Stimulated activated CD4-positive, alpha-beta T cell treated with anti-CD3 and anti-CD28 coated beads, Interleukin-12 subunit alpha, Interleukin-12 subunit beta, amount 100 ng/mL, for 48 hours (primary cell): ENCODE measurements at places on chromosomes 16 and 17.

DNA sequence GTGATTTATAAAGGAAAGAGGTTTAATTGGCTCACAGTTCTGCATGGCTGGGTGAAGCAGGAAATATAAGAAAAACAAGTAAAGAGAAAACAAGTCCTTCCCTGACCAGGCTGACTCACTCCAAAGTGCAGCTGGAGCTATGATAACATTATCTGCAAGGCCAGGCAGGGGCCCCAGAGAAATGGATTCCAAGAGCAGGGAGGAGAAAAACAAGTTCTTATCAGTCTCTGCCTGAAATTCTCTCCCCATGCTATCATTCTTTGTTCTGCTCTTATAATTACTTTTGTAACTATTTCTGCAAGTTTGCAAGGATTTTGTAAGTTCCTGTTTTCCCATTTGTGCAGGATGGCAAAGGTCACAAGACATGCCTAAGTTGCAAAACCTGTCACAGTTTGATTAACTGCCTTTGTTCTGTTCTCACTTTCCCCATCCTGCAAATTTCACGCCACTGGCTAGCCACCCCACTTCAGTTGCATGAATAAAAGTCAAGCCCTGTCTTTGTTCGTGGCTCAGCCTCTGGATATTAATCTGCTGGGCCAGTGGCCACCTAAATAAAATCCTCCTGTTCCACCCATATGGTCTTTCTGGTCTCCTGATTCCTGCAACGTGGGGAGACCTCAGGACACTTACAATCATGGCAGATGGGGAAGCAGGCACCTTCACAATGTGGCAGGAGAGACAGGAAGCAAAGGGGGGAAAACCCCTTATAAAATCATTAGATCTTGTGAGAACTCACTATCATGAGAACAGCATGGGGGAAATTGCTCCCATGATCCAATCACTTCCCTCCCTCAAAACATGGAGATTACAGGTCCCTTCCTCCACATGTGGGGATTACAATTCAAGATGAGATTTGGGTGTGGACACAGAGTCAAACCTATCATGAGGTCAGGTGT is 13.1 kb downstream of the ABCA9 start:
- DNase-seq = no peak

GRCh38 chr16:74846714-74847113 is 72.1 kb upstream of the FA2H start:
- DNase-seq = no peak

GRCh38 chr16:5590416-5590815 is 492.8 kb upstream of the EEF2KMT start:
- DNase-seq = no peak

GRCh38 chr17:72609501-72609900 is 483.0 kb downstream of the SLC39A11 start:
- DNase-seq = no peak
